Suprapubic skin (tissue), 4 donors: ENCODE measurements at places on chromosomes 5 and 9.

DNA sequence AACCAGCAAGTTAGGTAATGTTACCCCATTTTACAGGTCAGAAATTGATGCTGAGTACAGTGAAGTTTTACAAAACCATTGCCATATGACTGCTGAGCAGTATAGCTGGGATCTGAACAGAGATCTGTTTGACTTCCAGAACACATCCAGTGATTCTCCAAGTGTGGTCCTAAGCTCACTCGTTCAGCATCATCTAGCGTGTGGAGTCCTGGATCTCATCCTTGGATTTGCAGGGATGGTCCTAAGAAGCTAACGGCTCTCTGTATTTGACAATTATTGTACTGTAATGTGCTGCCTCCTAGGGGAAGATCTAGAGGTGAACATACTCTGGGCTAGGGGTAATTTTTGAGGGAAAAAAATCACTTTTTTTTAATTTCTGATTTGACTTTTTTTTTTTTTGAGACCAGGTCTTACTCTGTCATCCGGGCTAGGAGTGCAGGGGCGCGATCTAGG is 1.4 kb downstream of the SLC26A2 start:
- no peaks in the 10 kb centered on the region for H3K27me3 ChIP-seq
- DNase-seq = no peak
- no peak overlapping the region for H3K4me3 ChIP-seq

- peak overlapping the region; percentile 20 for H3K27ac ChIP-seq
- no peak overlapping the region for H3K4me3 ChIP-seq
- H3K4me1 ChIP-seq = peaks cover 35% of the 10 kb centered on the region
- no peaks in the 10 kb centered on the region for H3K27me3 ChIP-seq
- no peak for DNase-seq
These were observed 173.9 kb downstream of the HSPA4 start for GRCh38 chr5:133225671-133226152.

GRCh38 chr5:3010953-3011763 is 259.7 kb upstream of the IRX2 start:
- H3K4me1 ChIP-seq = no peaks in the 10 kb centered on the region
- peak; percentile 72 for DNase-seq
- H3K4me3 ChIP-seq = no peak overlapping the region
- H3K27ac ChIP-seq = no peak overlapping the region
- no peaks in the 10 kb centered on the region for H3K36me3 ChIP-seq
- no peaks in the 10 kb centered on the region for H3K27me3 ChIP-seq

DNA sequence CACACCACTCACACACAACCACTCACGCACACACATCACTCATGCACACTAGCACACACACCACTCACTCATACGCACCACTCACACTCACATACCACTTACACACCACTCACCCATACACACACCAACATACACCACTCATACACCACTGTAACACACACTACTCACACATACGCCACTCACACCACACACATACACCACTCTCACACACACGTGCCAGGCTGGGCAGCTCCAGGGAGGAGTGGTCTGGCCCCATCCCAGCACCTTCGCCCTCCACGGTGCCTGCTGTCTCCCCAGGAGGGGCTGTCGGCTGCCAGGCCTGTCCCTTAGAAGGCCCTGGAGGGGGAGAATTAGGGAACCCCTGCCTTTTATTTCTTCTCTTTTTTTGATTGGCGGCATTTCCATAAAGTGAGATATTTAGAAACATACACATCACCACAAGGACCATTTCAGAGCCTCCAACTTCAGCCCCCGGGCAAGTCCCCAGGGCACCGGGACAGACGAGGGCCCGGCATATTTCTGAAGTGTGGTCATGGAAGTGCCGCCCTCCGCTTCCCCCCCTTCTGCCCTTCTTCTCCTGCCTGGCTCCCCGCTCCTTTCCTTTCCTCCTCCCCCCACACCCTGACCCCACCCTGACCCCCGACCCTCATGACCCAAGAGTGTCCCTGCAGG is 6.3 kb upstream of the ASB6 start:
- H3K36me3 ChIP-seq = no peaks in the 10 kb centered on the region
- no peaks in the 10 kb centered on the region for H3K27me3 ChIP-seq
- no peak overlapping the region for H3K27ac ChIP-seq
- peaks cover 30% of the 10 kb centered on the region for H3K4me1 ChIP-seq

DNA sequence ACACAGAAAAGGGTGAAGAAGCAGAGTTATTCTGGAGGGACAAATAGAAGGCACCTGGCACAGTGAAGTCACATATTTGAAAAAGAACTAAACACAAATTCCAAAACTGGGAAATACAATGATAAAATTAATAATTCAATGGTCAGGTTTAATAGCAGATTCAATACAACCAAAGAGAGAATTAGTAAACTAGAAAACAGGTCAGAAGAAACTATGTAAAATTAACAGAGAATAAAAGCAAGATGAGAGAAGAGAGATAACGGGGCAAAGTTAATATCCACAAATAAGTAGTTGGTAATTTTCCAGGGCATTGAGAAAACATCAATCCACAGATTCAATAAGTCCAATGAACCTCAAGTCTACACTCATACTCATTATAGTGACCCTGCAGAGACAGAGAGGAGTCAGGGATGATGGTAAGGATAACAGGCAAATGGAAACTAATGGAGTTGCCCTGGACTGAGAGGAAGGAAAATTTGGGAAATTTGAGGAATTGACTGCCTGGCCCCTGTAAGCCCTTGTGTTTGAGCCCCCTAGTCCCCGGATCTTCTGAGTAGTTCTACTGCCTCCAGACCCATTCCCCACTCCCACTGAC is 8.3 kb upstream of the ERGIC1 start:
- no peak for DNase-seq
- no peaks in the 10 kb centered on the region for H3K4me1 ChIP-seq
- no peaks in the 10 kb centered on the region for H3K27me3 ChIP-seq
- H3K4me3 ChIP-seq = no peak overlapping the region
- no peak overlapping the region for H3K27ac ChIP-seq

DNA sequence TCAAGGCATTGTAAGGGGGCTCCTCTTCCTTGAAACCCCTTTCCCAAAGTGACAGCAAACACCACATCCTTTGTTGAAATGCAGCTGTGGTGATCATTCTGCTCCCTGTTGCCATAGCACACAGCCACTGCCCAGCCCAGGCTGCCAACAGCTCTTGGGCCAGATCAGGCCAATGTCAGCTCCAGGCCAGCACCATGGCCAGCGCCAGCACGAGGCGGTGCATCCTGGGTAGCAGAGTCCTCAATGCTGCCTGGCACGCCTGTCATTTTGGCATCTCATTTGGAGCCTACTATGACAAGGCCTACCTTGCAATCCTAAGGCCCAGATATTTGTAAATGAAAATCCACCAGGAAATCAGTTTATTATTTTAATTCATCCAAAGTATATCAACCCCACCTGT is 390.6 kb downstream of the DNAH5 start:
- H3K4me1 ChIP-seq = no peaks in the 10 kb centered on the region
- H3K27ac ChIP-seq = no peak overlapping the region
- H3K27me3 ChIP-seq = no peaks in the 10 kb centered on the region
- no peak overlapping the region for H3K4me3 ChIP-seq
- DNase-seq = no peak
- no peaks in the 10 kb centered on the region for H3K36me3 ChIP-seq

- H3K4me3 ChIP-seq = no peak overlapping the region
- peaks cover 11% of the 10 kb centered on the region for H3K4me1 ChIP-seq
- peak overlapping the region; percentile 27 for H3K27ac ChIP-seq
- no peaks in the 10 kb centered on the region for H3K27me3 ChIP-seq
- peaks cover 6% of the 10 kb centered on the region for H3K36me3 ChIP-seq
- peak; percentile 37 for DNase-seq
These were observed 8.1 kb upstream of the SLC2A8 start for GRCh38 chr9:127388856-127389238.

GRCh38 chr5:67094476-67095300 is 101.9 kb downstream of the CD180 start:
- H3K27me3 ChIP-seq = no peaks in the 10 kb centered on the region
- no peak overlapping the region for H3K4me3 ChIP-seq
- H3K27ac ChIP-seq = peak overlapping the region; percentile 83
- H3K4me1 ChIP-seq = peaks cover 47% of the 10 kb centered on the region

GRCh38 chr9:93190656-93191353 is 6.9 kb downstream of the WNK2 start:
- H3K4me1 ChIP-seq = peaks cover 36% of the 10 kb centered on the region
- H3K36me3 ChIP-seq = no peaks in the 10 kb centered on the region
- H3K27me3 ChIP-seq = no peaks in the 10 kb centered on the region
- DNase-seq = no peak
- no peak overlapping the region for H3K4me3 ChIP-seq

- no peaks in the 10 kb centered on the region for H3K27me3 ChIP-seq
- H3K27ac ChIP-seq = no peak overlapping the region
- no peak overlapping the region for H3K4me3 ChIP-seq
- DNase-seq = peak; percentile 57
- peaks cover 47% of the 10 kb centered on the region for H3K36me3 ChIP-seq
These were observed 3.9 kb downstream of the EXOC3 start for GRCh38 chr5:446883-447263.

DNA sequence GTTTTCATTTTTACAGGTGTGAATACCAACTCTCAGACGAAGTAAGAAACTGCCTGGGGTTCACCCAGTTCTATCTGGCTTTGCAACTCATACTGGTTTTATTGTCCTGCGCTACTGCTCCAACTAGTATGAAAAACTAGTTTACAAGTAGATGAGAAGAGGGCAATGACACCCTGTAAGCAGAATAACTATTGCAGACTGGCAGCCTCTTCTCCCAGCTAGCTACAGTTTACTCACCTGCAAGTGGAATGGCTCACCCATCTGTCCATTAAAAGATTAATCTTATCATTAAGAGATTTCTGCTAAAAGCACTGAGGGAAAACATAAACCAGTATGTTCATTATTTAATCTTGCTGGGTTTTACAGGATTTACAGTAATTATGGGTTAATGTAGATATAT is 113.4 kb downstream of the FRMD3 start:
- no peak overlapping the region for H3K27ac ChIP-seq
- no peak overlapping the region for H3K4me3 ChIP-seq
- DNase-seq = no peak
- H3K27me3 ChIP-seq = no peaks in the 10 kb centered on the region
- H3K36me3 ChIP-seq = no peaks in the 10 kb centered on the region
- H3K4me1 ChIP-seq = peaks cover 5% of the 10 kb centered on the region

GRCh38 chr9:98318834-98319478 is 63.5 kb upstream of the TBC1D2 start:
- no peak for DNase-seq
- no peak overlapping the region for H3K4me3 ChIP-seq
- H3K36me3 ChIP-seq = no peaks in the 10 kb centered on the region
- peaks cover 4% of the 10 kb centered on the region for H3K4me1 ChIP-seq

- no peak for DNase-seq
- no peak overlapping the region for H3K4me3 ChIP-seq
- no peaks in the 10 kb centered on the region for H3K4me1 ChIP-seq
- H3K27ac ChIP-seq = no peak overlapping the region
- peaks cover 34% of the 10 kb centered on the region for H3K27me3 ChIP-seq
These were observed 230.1 kb downstream of the PAX5 start for GRCh38 chr9:36803961-36804360.

DNA sequence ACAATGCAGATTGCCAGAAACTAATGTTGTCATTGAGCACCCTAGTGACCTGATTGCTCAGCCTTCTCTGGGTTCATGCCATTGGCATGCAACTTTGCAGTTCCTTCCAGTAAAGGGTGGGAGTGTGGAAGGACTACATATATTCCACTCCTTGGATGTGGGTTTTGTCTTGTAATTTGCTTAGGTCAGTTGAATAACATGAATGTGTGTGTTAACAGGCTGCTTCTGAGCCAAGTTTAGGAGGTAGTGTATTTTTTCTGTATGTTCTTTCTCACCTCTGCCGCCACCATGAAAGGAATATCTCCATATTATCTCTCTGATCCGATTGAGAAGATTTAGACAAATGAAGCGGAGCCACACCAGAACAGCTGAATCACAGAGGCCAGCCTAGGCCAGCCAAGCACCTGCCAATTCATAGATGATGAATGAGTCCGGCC is 1929.6 kb upstream of the CDH6 start:
- no peak for DNase-seq
- H3K4me1 ChIP-seq = no peaks in the 10 kb centered on the region

DNA sequence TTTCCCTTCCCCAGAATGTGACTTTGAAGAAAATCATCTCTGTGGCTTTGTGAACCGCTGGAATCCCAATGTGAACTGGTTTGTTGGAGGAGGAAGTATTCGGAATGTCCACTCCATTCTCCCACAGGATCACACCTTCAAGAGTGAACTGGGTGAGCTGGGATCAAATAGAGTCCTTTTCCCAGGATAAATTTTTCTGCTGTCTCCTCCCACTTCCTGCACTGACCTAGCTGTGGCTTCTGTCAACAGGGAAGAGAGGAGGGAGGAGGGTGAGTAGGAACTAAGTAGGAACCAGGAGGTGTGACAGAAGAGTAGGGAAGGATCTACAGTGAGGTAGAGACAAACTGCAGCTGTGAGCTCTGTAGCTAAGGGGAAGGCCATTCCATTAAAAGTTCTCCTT is 69.3 kb downstream of the MAMDC2 start:
- H3K4me3 ChIP-seq = no peak overlapping the region
- no peaks in the 10 kb centered on the region for H3K27me3 ChIP-seq
- no peak overlapping the region for H3K27ac ChIP-seq
- DNase-seq = no peak
- H3K36me3 ChIP-seq = no peaks in the 10 kb centered on the region

- no peaks in the 10 kb centered on the region for H3K27me3 ChIP-seq
- peak; percentile 95 for DNase-seq
- peak within 1 kb of the TSS; percentile 78 for H3K4me3 ChIP-seq
- no peaks in the 10 kb centered on the region for H3K36me3 ChIP-seq
- H3K27ac ChIP-seq = peak within 1 kb of the TSS; percentile 99
These were observed at the start of gene TMEM267 for GRCh38 chr5:43483298-43484105. TSS of gene TMEM267 (minus strand) at chr5:43483865. CDS start at chr5:43453969, 29,896 bp downstream.

DNA sequence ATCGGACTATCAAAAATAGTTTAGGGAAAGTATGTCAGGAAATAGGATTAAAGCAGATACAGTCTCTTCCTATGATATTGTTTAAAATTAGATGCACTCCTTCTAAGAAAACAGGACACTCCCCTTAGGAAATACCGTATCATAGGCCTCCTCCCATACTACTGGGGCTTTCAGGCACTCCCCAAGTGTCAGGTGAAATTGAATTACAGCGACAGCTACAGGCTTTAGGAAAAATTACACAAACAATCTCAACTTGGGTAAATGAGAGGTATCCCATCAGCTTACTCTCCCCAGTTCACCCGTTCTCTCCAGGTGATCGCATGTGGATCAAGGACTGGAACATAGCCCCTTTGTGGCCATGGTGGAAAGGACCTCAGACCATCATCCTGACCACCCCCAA is 110.4 kb upstream of the EPB41L4A start:
- no peak overlapping the region for H3K4me3 ChIP-seq
- DNase-seq = no peak
- no peaks in the 10 kb centered on the region for H3K36me3 ChIP-seq

GRCh38 chr9:93037476-93037971 is 21.0 kb upstream of the SUSD3 start:
- no peak for DNase-seq
- H3K27me3 ChIP-seq = no peaks in the 10 kb centered on the region
- H3K27ac ChIP-seq = no peak overlapping the region
- H3K36me3 ChIP-seq = no peaks in the 10 kb centered on the region
- H3K4me1 ChIP-seq = no peaks in the 10 kb centered on the region

DNA sequence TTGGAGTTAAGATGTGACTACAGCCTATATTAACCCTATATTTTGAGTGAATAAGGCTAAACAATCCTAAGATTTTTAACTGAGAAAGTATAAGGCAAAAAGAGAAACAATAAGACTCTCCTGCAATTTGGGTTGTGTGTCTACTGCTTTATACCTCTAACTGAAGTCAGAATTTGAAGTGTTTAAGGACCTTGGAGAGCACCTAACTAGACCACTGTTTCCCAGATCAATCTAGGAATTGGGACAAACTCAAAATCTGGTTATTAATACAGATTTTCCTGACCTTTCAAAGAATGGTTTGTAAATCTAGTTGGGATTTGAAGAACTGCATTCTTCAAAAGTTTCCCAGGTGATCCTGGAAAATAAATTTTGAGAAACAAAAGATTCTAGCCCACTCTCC is 42.1 kb downstream of the GABRA1 start:
- no peak for DNase-seq
- no peak overlapping the region for H3K4me3 ChIP-seq
